ENCODE measurements at places on chromosomes 2 and 18.

- no peak for DNase-seq
Measured at GRCh38 chr18:54386043-54386442, 28.3 kb downstream of the C18orf54 start.

- no peak for DNase-seq
Measured at GRCh38 chr18:57267368-57267925, 84.9 kb upstream of the ST8SIA3 start.

DNA sequence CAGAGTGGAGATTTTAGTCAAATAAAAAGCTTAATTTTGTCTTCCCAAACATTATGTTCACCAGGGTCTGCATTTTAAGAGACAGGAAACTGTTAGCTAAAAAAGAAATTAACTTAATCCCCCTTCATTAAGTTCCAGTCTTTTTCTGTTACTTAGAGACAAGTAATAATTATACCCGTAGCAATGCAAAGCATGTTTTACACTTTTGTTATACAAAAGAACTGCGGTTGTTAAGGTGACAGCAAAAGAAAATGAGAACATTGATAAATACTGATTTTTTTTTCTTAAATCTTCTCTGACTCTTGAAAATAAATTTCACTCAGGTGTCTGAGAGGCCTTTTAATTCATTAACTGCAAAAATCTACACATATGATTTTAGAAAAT lies 101.4 kb downstream of the MEIS1 start:
- DNase-seq, result no peak

DNA sequence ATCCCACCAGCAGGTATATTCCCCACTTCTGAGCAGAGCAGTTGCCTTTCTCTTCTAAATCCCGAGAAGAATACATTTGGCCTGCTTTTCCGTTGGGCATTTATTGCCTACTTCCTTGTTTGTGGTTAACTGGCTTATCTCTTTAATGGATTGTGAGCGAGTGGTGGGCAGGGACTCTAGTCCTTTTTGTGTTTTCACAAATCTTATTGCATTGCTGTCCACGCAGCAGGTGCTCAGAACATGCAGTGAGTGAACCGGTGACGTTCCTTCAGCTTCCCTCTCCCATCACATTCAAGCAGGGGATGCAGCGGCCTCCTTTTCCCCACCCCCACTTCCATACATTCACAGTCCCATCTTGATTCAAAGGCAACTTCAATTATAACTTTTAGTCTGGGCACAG lies 28.9 kb upstream of the GAREM2 start:
- no peak for DNase-seq

- DNase-seq, result no peak
Measured at GRCh38 chr2:120389036-120389391, 43.1 kb downstream of the INHBB start.

Measured in activated naive CD4-positive, alpha-beta T cell (primary cell).